GM13977 (cell line): ENCODE measurements at places on chromosomes 3 and 15.

DNA sequence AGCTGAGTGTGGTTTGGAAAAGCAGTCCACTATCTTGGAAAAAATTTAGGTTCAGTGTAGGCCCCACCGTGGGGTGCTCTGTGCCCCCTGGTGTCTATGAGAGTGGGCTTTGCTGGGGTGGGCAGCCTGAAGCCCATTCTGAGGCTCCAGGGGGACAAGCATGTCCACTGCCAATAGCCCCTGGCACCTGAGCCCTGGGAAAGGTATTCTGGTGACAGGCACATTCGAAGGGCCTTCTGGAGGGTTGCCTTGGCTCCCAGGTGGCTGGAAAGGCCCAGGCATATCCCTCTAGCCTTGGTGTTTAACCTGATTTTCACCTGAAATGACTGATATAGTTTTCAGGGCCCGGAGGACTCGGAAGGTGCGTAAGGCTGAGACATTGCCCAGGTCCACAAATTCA, 36.1 kb downstream of the SCN5A start:
- DNase-seq, result no peak

GRCh38 chr3:60957541-60957940, 293.7 kb downstream of the FHIT start:
- no peak for DNase-seq

- peak; percentile 27 for DNase-seq
Measured at GRCh38 chr15:96331945-96332636, 1.6 kb downstream of the NR2F2 start.

DNA sequence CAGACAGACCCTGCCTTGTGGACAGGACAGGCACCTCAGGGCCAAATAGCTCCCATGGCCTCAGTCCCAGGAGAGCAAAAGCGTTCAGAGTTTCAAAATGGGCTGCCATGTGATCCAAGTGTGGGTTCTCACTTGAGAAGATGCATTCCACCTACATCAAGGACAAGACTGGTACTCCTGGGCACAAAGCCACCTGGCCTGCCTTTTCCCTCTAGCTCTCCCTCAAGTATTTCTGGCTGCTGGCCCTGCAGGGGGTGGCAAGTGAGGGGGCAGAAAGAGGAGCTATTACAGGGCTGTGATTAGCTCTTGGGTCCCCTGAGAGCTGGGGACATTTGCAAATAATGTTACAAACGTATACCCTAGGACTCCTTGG, 6.5 kb upstream of the COL7A1 start:
- no peak for DNase-seq

DNA sequence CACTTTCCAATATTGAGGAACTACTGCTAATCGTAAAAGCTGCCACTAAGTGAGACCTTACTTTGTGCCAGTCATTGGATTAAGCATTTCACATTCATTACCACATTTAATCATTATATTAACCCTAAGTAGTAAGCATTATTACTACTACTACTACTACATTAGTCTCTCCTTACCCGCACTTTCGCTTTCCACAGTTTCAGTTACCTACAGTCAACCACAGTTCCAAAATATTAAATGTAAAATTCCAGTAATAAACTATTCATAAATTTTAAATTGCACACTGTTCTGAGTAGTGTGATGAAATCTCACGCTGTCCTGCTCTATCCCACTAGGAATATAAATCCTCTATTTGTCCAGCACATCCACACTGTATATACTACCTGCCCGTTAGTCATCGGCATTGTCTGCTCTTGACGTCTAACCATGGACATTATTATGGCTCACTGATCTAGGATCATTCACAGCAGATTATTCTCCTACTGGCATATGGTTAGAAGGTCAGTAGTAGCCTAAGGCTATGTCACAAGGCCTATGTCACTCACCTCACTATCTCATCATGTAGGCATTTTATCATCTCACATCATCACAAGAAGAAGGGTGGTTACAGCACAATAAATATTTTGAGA, 121.1 kb downstream of the GSK3B start:
- DNase-seq, result no peak

DNA sequence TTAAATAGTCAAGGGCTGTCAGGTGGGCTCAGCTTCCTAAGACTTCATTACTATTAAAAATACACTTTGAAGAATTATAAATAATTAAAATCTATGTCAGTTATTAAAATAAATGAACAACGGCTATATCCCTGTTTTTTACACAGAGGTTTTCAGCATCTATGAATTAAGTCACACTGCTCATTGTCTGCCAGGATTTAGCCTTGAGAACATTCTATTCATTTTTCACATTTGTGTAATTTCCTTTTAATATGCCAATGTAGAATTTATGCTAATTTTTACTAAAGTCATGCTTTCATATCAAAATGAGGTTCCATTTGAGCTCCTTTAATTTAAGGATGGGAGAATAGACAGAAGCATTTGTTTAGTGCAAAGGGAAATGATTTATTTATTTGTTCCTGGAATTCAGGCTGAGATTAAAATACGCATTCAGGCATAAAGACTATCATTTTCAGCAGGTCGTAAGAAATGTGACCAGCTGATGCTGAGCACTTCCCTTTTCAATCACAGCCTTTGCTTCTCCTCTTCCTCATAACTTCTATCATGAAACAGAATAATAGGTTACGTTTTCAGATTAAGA, 345.1 kb downstream of the MFSD1 start:
- no peak for DNase-seq

- DNase-seq, result no peak
Measured at GRCh38 chr3:169143506-169143905, 520.0 kb downstream of the MECOM start.

DNA sequence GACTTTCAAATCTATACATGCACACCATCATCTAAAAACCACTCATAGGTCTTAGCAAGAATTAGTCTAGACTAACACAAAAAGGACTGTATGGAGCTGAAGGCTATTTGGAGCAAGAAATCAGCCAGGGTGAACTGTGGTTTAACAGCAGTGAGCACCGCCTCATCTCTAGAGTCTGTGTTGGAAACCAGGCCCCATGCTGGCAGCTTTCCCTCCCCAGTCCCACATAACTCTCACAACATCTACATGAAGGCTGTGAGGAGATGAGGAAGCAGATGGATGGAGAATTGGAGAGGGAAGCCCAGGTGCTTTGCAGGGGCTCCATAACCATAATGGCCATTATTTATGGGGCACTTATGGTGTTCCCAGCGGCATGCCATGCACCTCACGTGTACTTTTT, 133.2 kb upstream of the TOPAZ1 start:
- DNase-seq, result no peak

DNA sequence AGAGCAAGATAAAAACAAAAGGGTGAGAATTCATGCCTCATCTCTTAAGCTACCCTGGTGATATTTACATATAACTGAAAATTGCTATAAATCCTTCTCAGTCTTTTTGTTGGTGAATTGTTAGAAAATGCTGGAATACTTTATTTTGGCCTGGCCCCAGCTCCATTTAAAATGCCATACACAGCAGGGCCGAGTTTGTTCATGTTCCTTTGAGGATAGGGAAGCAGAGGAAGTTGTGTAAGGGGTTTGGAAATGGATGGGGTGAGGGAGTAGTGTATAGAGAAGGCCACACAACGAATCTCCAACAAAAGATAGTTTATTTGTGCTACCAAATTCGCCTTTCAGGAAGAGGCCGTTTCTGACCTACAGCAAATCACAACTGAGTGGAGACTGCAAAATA, 78.6 kb upstream of the ADAMTS9 start:
- DNase-seq, result no peak
